Left cardiac atrium (tissue), 4 donors: ENCODE measurements at places on chromosomes 11 and 22.

- DNase-seq = no peak
Measured at GRCh38 chr11:96091476-96091875, 167.6 kb upstream of the MTMR2 start.

- DNase-seq = no peak
Measured at GRCh38 chr11:71383461-71383860, 64.7 kb downstream of the DHCR7 start.

DNA sequence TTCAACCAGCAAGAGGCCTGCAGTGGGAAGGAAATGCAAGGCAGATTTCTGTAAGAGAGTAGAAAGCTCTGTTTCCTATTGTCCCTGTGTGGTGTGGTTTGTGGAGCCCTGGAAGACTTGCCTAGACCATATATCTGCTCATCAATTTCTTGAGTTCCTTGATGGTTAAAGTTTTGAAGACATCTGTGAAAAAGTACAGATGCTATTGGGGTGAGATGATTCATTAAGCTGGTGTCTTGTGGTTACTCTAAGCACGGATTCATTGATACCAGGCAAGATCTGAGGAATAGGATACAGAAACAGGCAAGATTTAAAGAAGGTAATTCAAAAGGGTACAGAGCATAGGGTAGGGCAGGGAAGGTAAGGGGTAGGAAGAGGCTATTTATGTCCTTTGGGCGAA, 275.8 kb upstream of the SESN3 start:
- DNase-seq = no peak

- no peak for DNase-seq
Measured at GRCh38 chr11:25844811-25845210, 487.1 kb upstream of the ANO3 start.

GRCh38 chr22:49084206-49084605, 743.5 kb downstream of the BRD1 start:
- DNase-seq = no peak

DNA sequence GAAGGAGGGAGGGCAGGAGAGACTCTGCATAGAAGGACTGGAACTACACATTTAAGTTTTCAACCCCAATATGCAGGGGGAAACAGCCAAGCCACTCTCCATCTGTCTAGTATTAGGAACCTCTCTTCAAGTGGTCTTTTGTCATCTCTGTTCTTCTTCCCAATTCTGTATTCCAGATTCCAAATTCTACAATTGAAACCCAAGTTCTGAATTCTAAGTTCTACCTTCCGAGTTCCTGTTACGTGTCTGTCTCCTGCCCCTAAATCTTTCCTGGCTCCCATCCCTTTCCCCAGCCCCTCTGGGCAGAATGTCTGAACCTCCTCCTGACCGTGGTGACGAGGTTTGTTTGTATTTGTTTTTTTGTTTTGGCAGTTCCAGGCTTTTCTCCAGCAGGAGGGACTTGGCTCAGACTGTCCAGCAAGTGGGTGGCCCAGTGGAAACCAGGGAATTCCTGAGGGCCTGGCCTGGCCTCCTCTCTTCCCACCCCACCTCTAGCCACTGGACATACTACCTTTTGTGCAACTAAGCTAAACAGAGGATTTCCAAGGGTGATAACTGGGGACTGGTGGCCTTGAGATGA, 1.6 kb upstream of the THOC5 start:
- DNase-seq = no peak

- DNase-seq = no peak
Measured at GRCh38 chr11:93497596-93497995, 45.6 kb downstream of the SMCO4 start.

DNA sequence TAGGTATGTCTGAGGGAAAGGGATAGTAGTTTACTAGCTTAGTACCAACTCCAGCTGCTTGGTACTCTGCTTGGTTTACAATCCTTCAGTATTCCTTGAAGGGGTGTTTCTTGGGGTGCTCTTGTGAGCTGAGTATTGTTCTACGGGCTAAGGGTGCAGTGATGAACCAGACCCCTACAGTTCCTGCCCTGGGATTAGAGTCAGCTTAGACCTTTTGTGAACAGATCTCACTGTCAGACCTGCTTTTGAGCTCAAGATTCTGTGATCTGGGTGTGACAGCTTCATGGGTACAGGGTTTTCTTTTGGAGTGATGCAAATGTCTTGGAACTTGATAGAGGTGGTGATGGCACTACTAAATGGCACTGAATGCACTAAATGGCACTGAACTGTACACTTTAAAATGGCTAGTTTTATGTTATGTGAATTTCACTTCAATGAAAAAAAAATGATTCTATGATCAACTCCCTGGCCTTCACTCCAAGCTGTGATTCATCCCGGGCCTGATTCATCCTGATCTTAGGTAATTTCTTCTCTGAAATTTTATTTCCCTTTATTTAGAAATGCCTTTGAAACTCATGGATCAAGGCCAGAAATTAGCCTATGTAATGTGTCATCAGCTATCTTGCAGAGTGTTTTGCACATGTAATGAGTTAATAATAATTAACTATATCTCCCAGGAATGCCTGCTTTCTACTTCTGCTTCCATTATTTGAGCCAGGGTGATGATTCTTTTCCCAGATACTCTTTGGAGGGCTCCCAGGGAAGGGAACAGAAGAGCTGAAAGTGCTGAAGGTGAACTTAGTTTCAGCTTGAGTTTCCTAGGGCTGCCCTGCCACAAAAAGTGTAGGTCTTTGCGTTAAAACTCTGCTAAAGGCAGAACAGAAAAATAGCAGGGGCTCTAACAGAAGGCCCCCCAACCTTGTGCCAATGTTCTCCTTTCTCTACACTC, 87.9 kb downstream of the NCAM1 start:
- no peak for DNase-seq

- no peak for DNase-seq
Measured at GRCh38 chr11:129145276-129145675, 46.8 kb downstream of the ARHGAP32 start.

GRCh38 chr11:33747979-33748378, 11.8 kb upstream of the CD59 start:
- no peak for DNase-seq

GRCh38 chr11:46295312-46296058, 18.0 kb downstream of the CREB3L1 start:
- peak; percentile 85 for DNase-seq

DNA sequence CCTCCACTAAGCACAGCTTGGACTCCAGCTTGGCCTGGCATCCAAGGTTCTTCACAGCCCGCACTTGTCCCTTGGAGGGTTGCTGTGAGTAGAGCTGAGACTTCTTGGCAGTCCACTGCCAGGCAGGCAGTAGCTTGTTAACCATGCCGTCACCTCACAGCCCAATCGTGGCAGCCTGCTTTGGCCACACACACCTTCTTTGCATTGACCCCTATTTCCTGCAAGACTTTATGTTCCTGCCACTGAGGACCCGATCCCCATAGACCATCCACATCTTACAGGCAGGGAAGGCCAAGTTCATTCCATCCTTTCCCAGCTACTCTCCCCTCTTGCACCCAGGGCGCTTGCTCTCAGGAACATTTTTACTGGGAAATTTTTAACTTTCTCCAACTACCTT, 2.5 kb upstream of the PYGM start:
- no peak for DNase-seq

GRCh38 chr11:2762451-2762850, 62.7 kb upstream of the KCNQ1OT1 start:
- no peak for DNase-seq

DNA sequence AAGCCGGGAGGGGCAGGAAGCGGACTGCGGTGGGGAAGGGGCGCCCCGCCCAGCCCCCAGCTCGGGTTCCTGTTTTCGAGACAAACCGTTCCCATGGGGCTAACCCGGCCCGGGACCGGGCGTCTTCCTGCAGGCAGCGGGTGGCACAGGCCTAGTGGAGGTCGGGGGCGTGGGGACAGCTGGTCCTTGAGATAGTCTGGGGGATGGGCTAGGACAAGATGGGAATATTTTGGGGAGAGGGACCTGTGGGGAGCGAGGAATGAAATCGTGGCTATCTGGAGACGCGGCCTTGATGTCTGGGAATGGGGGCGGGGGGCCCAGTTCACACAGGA, 1.2 kb upstream of the RASGRP2 start:
- DNase-seq = peak; percentile 84

DNA sequence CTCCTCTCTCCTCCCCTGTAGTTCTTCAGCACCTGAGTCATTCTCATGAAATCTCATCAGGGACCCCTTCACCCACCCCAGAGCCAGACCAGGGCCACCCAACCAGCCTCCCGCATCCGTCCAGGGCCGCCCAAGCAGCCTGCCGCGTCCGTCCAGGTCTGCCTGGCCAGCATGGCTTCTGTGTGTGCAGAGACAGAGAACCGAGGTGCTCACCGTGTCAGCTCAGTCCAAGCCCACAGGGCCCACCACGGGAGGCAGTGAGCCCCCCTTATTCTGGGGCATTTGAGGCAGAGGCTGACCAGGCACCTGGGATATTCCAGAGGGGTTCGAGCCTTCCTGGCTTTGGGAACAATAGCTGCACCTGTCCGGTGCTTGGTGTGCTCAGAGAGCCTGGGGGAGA, 1117.3 kb downstream of the BRD1 start:
- DNase-seq = no peak

DNA sequence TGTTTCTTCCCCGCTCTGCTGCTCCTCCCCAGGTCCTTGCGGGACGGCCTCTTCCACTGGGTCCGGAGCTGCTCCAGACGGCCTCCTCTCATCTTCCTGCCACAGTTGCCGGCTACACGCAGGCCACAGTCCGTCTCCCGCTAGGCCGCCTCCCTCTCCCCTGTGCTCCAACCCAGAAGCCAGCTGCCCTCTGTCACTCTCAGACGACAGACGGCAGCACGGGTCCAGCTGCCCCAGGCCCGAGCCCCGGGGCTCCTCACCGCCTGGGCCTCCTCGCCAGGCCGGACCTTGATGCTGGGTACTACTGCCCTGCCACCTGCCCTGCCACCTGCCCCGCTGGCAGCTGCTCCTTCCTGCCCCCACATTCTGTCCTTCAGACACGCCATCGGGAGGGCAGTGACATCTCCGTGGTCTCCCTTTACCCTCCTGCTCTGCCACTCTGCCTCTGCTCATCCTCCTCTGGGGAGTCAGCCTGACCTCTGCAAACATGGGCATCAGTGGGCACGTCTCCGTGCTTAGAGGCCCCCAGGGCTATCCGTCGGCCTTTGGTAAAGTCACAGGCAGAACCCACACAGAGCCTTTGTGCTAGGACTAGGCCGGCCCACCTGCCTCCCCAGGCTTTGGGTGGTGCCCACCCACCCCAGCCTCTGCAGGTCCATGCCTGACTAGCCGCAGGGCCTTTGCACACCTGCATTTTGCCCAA, 43.1 kb upstream of the TH start:
- DNase-seq = no peak

DNA sequence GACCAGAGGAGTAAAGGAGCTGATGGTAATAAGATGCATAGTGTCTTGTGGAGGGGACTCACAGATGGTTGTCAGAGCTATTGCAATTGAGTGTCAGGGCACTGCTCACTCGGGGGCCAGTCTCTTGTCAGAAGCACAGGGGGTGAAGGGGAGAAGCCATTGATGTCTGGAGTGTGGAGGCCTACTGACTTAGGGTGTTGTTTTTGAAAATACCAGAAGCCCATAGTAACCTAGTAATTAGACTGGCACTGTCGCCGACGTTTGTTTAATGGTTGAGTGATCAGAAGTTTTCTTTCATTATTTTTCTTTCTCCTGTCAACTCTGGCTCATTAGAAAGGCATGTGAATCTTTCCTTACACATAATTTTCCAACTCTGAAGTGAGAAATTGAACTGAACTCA, 151.6 kb upstream of the TENM4 start:
- no peak for DNase-seq

DNA sequence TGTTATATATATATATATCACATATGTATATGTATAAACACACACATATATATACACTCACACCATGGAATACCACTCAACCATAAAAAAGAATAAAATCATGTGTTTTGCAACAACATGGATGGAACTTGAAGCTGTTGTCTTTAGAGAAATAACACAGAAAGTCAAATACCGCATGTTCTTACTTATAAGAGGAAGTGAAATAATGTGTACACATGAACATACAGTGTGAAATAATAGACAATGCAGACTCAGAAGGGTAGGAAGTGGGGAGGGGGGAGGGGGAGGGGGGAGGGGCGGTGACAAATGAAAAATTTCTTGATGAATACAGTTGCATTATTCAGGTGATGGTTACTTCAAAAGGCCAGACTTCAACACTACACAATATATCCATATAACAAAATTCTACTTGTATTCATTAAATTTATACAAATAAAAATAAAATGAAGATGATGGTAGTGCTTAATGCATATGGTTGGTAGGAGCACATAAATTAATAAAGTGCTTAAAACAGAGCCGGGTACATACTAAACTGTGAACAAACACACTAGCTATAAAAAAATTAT, 5.8 kb upstream of the OR5B2 start:
- no peak for DNase-seq

- peak; percentile 21 for DNase-seq
Measured at GRCh38 chr11:128361451-128362020, 225.8 kb downstream of the ETS1 start.

- no peak for DNase-seq
Measured at GRCh38 chr22:37803639-37804351, 3.9 kb upstream of the GCAT start.

GRCh38 chr11:35785287-35786167, 123.0 kb downstream of the TRIM44 start:
- DNase-seq = no peak

- no peak for DNase-seq
Measured at GRCh38 chr11:70243912-70244652, 26.4 kb upstream of the PPFIA1 start.

- DNase-seq = no peak
Measured at GRCh38 chr11:77517226-77517625, 43.3 kb upstream of the PAK1 start.

DNA sequence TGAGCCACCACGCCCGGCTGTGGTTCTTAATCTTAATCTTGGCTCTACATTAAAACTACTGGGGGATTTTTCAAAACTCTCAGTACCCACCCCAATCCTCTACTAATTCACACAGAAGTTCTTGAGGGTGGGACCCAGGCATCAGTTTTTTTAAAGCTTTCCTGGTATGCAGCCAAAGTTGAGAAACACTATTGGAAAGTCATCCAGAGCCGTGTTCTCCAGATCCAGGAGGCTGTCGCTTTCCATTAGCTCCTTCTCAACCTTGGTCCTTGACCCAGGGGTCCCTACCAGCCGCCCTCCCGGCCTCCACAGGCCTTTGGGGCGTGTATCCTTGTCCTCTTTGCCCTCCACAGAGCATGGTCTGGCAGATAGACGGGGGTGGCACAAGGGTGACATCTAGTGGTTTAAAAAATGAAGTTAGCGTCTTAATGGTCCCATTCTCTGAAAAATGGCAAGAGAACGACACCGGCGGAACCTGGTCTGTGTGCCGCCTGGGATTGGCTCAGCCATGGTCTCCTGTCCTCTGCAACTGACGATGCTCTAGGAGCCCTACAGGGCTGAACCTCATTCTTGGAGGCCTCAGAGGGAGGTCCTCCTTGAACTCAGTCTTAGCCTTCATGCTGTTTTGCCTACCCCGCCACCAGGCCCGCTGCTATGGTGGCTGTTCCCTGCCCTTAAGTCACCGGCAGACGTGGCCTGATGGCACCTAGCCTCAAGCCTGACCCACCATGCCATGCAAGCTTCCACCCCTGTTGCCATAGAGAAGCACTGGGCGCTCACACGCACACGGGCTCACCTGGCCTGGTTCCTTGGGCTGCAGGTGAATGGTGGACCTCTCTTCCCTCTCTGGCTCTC, 152.0 kb upstream of the SYN3 start:
- peak; percentile 26 for DNase-seq
